ENCODE measurements at places on chromosomes 6 and 20.
A peak's percentile ranks its signal among the peaks of the same experiment; 100 is the strongest.

DNA sequence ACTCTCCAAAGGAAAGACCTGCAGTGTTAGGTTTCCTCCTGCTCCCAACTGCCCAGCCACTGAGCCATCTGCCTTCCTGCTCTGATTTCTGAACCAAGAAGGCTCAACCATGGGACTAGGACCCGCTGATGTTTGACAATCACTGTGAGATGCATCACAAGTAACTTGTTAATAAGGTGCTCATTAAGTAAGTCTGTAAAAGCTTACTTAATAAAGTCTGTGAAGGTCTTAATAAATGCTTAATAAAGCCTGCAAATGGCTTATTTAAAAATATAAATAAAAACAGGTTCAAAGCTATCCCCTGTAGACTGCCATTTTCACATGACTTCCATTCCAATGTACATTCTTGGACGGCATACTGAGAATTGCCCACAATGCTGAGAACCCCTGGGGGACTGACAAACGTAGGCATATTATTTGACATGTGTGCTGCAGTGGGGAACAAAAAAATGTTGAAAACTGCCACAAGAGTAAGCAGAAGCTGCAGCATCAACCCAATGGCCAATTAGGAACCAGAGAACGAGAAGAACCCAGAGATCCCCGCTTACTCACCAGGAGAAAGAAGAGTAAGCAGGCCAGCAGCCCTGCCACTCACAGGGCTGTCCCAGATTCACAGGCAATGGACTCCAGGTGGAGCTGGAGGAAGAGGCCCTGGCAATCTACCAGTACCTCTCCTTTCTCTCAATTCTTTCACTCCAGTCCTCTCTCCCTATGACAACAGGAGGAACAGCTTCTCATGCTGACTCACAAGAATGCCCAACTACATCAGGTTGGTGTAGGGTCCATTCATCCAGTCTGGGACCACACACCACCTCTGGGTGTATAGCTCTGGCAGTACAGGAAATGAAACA is 19.5 kb downstream of the KIF13A start:
- no peak for DNase-seq

- DNase-seq, result peak; percentile 52
Measured at GRCh38 chr20:973785-974194, 28.3 kb downstream of the RSPO4 start.

DNA sequence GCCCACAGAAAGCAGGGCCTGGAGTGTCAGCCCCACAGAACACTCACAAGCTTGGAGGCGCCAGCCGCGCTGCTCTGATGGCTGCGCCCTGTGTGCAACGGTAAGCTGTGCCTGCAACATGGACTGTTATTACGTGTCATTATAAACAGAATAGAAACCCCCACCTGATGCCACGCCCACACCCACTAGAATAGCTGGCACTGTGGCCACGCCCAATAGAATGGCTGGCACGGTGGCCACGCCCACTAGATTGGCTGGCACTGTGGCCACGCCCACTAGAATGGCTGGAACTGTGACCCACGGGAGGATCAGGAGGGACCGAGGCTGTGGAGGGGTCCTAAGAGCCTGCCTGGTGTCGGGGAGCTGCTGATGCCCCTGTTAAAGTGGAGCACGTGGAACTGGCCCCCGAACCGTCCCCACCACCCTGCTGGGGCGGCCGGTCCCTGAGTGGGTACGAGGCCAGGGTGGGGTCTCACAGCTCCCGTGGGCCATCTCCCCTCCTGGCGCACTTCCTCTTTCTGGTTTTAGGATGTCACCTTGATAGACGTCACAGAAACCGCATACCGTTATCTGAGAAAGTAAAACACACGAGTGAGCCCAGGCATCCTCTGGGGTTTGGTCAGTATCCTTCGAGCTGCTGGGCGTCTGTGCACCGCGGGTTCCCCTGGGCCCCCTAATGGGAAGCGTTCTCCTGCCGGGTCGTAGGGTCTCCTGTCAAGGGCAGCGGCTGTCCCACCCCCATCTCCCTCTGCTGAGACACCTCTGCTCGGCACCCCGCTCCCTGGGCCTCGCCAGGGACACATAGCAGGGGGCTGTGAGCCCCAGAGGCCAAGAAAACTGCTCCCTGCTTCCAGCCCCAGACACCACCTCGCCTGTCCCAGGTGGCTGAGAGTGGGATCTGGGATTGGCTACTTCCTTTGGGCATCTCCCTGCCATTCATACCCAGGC is 25.4 kb downstream of the SLC17A9 start:
- no peak for DNase-seq

- DNase-seq, result no peak
Measured at GRCh38 chr20:24866008-24866407, 83.1 kb upstream of the CST7 start.

GRCh38 chr20:362271-363254 is 15.7 kb downstream of the NRSN2 start:
- no peak for DNase-seq

DNA sequence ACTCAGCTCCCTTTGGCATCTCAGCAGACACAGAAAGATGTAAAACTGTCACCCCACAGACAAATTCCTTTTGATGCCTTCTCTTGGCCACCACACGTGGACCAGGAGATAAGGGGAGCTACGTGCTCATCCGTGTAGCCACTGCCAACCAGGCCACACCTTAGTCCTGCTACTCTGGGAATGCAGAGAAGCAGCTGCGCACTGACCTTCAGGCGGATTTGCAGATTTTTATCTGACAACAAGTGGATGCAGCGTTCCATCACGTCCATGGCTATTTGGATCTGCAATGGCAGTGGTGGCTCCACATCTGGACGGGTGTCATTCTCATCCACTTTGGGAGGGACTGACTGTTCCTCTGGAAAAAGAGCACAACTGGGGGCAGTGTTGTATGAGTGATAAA is 30.8 kb downstream of the TTI1 start:
- no peak for DNase-seq

DNA sequence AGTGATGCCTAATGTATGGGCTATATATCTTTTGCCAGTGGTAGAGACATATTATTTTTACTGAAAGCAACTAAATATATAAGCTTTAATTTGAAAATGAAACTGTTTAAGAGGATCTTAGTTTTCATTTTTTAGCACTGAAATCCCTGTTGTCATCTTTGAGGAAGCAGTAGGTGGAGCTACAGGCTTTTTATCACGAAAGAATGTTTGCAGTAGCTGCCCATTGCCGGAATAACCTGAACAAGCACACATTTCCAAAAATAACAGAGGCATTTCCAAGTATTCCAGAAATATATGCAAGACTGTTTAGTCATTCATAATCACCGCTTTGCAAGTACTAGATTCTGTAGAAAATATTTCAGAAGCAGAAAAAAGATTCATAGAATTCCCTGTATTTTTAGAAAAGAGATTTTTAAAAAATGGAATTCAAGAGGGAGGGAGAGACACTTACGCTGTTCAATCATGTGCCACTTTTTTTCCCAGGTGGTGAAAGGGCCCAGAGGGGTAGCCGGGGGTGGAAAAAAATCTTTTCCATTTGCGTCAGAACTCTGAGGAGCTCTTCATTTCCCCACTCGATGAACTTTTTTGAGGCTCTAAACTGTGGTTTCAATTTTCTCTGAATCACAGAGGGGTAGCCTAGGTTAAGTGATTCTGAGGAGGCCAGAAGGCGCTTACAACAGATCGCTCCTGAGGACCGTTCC is 142.5 kb upstream of the FERMT1 start:
- DNase-seq, result peak; percentile 42

- no peak for DNase-seq
Measured at GRCh38 chr6:17817763-17818162, 111.0 kb upstream of the NUP153 start.

GRCh38 chr6:138289739-138290138 is 71.4 kb upstream of the PBOV1 start:
- peak; percentile 35 for DNase-seq

- DNase-seq, result no peak
Measured at GRCh38 chr20:16771213-16771612, 23.1 kb downstream of the OTOR start.

DNA sequence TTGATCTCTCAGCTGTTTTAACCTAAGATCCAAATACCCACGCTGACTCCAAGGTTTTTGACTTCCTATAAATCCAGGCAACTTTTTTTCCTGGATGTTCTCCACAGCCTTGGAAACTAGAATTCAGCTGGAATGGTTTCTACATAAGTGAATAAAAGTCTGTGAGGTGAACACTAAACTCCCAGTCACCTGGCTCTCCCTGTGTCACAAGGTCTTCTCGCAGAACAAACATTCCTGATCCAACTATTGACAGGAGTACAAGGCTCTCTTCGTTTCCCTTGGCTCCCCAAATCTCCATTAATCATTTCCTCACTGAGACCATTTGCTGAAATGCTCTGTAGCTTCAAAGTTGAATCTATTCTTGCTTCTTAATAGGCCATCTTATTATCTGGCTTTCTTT is 265.7 kb downstream of the ADGRG6 start:
- no peak for DNase-seq
